ENCODE measurements at places on chromosomes 13 and 19. TPM values are rescaled to one million over a fixed set of nuclear protein-coding genes. Genes with fewer than 3 reads are reported as not detected.

Gene CYP2A13
- total RNA-seq, result not detected

DNA sequence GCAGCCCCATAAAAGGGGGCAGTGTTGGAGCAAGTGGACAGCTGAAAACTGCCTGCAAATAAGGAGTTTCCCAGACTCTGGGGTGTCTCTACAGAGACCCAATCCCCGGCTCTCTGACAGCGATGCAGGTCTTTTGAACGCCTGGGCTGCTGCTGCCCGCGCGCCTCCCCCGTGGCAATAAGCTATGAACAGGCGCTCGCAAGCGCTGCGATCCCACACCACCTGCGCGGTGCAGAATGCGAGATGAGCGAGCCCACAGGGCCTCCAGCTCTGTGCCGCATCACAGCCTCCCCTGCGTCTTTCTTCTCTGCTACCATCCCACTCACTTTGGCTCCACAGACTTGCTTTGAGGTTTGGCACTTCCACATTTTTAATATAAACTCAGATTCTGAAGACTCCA, 62.3 kb downstream of the KCTD15 start:
- DNase-seq, result no peak

Gene METTL21C
- not detected for total RNA-seq

- DNase-seq, result no peak
Measured at GRCh38 chr13:80052286-80052685, 288.6 kb downstream of the SPRY2 start.

Gene PRR36
- not detected for total RNA-seq

Data from myocyte (in vitro differentiated cells).